SK-N-SH (cell line): ENCODE measurements at places on chromosomes 6 and 20. TPM values are rescaled to one million over a fixed set of nuclear protein-coding genes. Genes with fewer than 3 reads are reported as not detected.

DNA sequence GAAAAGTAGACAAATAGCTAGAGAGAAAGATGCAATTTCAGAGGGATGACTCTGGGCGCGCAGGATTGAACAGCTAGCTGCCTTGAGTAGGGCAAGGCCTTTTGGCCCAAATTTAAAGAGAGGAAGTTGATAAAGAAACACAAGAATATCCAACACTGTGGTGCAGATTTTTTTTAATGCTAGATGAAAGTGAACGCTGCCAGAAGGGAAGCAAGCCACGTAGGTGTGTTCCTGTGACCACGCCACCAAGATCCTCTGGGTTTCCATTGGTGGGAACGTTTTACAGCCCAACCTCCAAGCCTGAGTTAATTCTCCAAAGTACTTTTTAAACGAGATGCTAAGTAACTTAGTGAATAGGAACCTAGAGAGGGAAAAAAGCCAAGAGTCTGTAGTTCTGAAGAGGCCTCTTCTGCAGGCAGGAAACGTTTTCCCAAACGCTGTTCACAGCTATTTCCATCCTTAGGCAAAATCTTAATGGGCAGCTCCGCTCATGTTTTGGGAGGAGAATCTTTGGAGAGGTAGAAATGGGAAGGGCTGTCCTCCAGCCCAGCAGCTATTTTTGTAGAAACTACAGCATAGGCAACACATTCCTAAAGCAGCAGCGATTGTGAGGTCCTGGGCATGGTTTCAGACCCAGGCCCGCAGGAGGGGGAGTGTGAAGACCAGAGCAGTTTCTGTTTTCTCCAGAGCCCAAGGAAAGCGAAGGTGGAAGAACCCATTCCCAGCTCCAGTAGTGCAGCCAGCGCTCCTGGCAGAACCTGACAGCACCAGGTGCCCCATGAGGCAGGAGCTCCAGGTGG lies 8.2 kb downstream of the LY86 start:
- no peak overlapping the region for H3K27ac ChIP-seq
- no peaks in the 10 kb centered on the region for H3K36me3 ChIP-seq
- no peaks in the 10 kb centered on the region for H3K27me3 ChIP-seq
- H3K4me1 ChIP-seq, result no peaks in the 10 kb centered on the region
- no peak for DNase-seq

The WFDC10B gene
- polyA plus RNA-seq, result not detected in 2 replicates

The BFSP1 gene
- polyA plus RNA-seq, result 6.7 and 7.1 TPM in 2 replicates

The TREM1 gene
- polyA plus RNA-seq, result not detected in 2 replicates

- no peaks in the 10 kb centered on the region for H3K27me3 ChIP-seq
- no peak overlapping the region for H3K4me3 ChIP-seq
- no peaks in the 10 kb centered on the region for H3K36me3 ChIP-seq
Measured at GRCh38 chr20:3685341-3685740, 3.5 kb upstream of the ADAM33 start.

DNA sequence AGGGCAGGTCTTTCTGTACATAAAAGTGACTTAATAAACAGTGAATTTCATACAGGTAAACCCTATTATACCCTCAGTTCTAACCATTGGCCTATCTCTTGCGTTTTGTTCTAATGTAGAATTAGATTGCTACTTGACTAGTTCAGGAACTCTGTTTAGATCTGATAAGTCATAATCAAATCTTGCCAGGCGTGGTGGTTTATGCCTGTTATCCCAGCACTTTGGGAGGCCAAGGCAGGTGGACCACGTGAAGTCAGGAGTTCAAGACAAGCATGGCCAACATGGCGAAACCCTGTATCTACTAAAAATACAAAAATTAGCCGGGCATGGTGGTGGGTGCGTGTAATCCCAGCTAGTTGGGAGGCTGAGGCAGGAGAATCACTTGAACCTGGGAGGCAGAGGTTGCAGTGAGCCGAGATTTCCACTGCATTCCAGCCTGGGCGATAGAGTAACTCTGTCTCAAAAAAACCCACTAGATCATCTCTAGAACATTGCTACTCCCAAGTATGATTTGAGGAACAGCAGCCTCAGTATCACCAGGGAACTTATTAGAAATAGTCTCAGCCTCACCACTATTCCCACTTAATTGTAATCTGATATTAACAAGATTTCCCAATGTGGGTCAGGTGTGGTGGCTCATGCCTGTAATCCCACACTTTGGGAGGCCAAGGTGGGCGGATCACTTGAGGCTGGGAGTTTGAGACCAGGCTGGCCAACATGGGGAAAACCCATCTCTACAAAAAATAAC lies 12.2 kb downstream of the GTPBP2 start:
- H3K4me1 ChIP-seq, result no peaks in the 10 kb centered on the region; the same call in 1 of the 2 replicates
- no peak overlapping the region for H3K4me3 ChIP-seq
- no peaks in the 10 kb centered on the region for H3K27me3 ChIP-seq
- no peak for DNase-seq
- H3K36me3 ChIP-seq, result peaks cover 36% of the 10 kb centered on the region; the same call in 1 of the 2 replicates

- peak; percentile 59 for DNase-seq
- H3K27ac ChIP-seq, result no peak overlapping the region
- peaks cover 98% of the 10 kb centered on the region for H3K27me3 ChIP-seq
- H3K4me3 ChIP-seq, result no peak overlapping the region
- no peaks in the 10 kb centered on the region for H3K4me1 ChIP-seq
Measured at GRCh38 chr20:56630086-56630493, 984 bp downstream of the TFAP2C start.

The VWA7 gene
- polyA plus RNA-seq, result 0.45 and 0.56 TPM in 2 replicates

DNA sequence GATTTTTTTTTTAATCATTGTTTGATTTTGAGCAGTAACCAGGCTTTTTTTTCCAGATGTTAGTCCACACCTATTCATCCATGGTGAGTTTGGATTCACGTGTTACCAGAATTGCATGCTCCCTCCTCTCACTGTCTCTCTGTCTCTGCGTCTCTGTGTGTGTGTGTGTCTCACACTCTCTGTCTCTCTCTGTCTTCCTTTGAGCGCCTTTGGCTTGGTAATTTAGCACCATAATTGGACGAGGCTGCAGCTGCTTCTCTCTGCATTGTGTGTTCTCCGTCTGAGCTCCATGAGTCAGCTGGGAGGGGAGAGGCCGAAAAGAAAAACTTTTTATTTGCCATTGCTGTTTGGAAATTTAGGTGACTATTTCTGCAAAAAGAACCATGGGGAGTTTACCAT lies 3.4 kb downstream of the TFAP2B start:
- H3K27me3 ChIP-seq, result peaks cover 93% of the 10 kb centered on the region
- H3K4me3 ChIP-seq, result no peak overlapping the region
- DNase-seq, result no peak
- no peak overlapping the region for H3K27ac ChIP-seq

GRCh38 chr6:148324297-148324985 lies 18.2 kb upstream of the SASH1 start:
- peaks cover 16% of the 10 kb centered on the region for H3K36me3 ChIP-seq
- H3K27ac ChIP-seq, result peak overlapping the region; percentile 91
- no peak overlapping the region for H3K4me3 ChIP-seq
- H3K27me3 ChIP-seq, result no peaks in the 10 kb centered on the region
- no peaks in the 10 kb centered on the region for H3K4me1 ChIP-seq

DNA sequence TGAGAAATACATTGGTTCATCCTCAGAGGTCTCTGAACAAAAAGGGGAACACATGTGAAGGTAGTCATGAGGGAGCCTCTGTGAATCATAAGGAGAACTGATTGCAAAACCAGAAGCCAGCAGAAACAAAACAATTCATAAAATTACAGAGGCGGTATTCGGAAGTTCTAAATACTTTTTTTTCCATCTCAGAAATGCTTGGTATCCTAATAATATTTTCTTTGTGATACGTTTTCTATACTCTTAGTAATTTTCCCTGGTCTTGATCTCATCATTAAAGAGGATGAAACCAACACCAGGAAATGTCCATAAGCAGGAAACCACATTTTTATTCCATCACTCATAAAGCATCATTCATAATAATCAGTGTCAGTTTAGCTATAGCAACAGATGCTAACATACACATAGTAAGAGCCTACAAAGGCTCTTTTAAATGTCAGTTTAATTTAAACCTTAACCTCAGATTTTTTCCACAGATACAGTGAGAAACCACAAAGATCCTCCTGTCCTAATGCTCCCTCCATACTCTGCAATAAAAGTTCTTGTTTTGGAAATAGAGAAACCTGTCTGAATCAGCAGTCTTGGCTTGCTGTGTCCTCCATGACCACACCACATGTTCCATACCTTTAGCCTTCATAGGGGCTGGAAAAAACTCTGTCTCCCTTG lies 29.2 kb downstream of the SGK1 start:
- H3K4me3 ChIP-seq, result no peak overlapping the region
- DNase-seq, result no peak
- H3K4me1 ChIP-seq, result peaks cover 6% of the 10 kb centered on the region; the same call in 1 of the 2 replicates
- peak overlapping the region; percentile 98 for H3K27ac ChIP-seq
- H3K27me3 ChIP-seq, result no peaks in the 10 kb centered on the region
- H3K36me3 ChIP-seq, result no peaks in the 10 kb centered on the region

The UTRN gene
- 6.8 and 8.7 TPM in 2 replicates for polyA plus RNA-seq

- H3K36me3 ChIP-seq, result no peaks in the 10 kb centered on the region
- no peak overlapping the region for H3K4me3 ChIP-seq
- DNase-seq, result no peak
- no peak overlapping the region for H3K27ac ChIP-seq
- H3K27me3 ChIP-seq, result peaks cover 22% of the 10 kb centered on the region; the same call in 1 of the 2 replicates
Measured at GRCh38 chr20:33337119-33337518, 54.1 kb downstream of the BPIFB1 start.

GRCh38 chr6:106126482-106126881 lies 40.3 kb downstream of the PRDM1 start:
- peaks cover 11% of the 10 kb centered on the region for H3K4me1 ChIP-seq
- no peak overlapping the region for H3K4me3 ChIP-seq
- no peak overlapping the region for H3K27ac ChIP-seq
- H3K27me3 ChIP-seq, result no peaks in the 10 kb centered on the region
- DNase-seq, result no peak
- no peaks in the 10 kb centered on the region for H3K36me3 ChIP-seq

DNA sequence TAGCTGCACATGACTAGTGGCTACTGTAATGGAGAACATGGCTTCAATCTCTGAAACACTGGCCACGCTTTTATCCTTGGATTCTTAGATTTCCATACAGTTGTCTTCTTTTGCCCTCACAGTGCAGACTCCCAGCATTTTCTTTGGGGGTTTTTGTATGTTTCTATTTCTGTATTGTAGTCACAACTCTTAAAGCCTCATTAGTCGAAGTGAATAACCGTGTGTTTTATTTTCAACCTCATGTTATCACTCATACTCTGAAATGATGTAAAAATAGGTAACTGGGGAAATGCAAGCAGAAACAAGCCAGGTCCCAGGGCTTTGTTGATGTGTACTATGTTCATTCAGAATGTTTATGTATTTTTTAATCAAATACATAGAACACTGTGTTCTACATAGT lies 162.9 kb downstream of the JARID2 start:
- no peaks in the 10 kb centered on the region for H3K27me3 ChIP-seq
- no peak overlapping the region for H3K4me3 ChIP-seq
- H3K27ac ChIP-seq, result no peak overlapping the region
- no peak for DNase-seq
- no peaks in the 10 kb centered on the region for H3K4me1 ChIP-seq

DNA sequence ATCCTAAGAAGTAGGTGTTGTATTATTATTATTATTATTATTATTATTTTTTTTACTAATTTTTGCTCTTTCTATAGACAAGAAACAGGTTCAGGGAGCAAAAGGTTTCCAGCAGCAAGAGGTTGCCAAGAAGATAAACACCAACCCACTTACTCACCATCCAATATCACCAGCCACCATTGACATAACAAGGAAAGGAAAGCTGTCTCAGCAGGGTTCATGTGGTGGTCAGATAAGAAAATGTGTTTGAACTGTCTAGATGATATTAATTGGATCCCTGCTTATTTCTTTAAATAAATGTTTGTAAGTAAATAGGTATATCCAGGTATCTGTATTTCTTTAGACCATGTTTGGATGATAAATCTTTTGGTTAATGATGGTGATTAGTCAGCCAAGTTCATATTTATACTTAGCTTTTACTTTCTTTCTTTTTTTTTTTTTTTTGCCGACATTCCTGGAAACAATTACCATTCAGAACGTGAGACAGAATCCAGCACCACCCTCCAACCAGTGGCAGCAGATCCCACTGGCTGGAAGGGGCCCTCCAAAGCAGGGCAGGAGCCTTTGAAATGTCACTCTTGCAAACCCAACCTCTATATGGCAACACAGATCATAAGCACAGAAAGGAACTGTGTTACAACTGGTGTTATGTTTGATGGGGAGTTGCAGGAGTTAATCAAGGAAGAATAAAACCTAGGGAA lies 139.2 kb upstream of the ECI2 start:
- no peak overlapping the region for H3K4me3 ChIP-seq
- H3K36me3 ChIP-seq, result no peaks in the 10 kb centered on the region
- H3K27ac ChIP-seq, result no peak overlapping the region
- H3K4me1 ChIP-seq, result peaks cover 9% of the 10 kb centered on the region; the same call in 1 of the 2 replicates

DNA sequence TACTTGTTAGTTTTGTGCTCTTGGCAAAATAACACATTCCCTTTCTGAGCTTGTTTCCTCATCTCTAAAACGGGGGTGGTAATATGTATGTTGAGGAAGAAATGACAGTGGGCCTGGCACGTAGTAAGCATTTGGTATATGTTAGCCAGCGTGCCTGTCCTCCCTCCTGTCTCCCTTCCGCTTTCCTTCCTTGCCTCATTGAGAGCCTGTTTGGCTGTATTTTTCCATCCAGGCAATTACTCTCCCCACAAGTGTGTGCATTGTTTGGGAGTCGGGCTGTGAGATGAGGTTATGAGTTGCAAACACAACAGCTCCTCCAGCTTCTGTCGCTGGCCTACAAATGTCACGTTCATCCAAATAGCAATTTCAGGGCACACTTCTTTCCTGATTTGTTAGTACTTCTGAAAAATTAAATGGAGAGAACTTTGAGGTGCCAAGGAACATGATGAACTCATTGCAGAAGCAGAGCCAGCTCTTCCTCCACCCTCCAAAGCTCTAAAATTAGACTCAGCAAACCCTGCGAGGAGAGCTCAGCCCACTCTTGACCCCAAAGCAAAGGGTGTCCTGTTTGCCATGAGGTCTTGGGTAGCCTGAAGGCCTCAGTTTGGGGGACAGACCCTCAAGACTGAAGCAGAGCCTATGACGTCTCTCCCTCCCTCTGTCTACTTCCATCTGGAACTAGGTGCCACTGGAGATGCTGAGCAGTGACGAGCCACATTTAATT lies 50.7 kb upstream of the TOX2 start:
- no peak overlapping the region for H3K27ac ChIP-seq
- no peak overlapping the region for H3K4me3 ChIP-seq
- no peaks in the 10 kb centered on the region for H3K36me3 ChIP-seq
- H3K27me3 ChIP-seq, result no peaks in the 10 kb centered on the region
- H3K4me1 ChIP-seq, result no peaks in the 10 kb centered on the region
- no peak for DNase-seq

The DACT2 gene
- polyA plus RNA-seq, result not detected in 2 replicates

GRCh38 chr6:4774715-4775493 lies 1.3 kb upstream of the CDYL start:
- H3K36me3 ChIP-seq, result no peaks in the 10 kb centered on the region
- H3K27me3 ChIP-seq, result peaks cover 6% of the 10 kb centered on the region; the same call in 1 of the 2 replicates
- H3K4me3 ChIP-seq, result peak overlapping the region; percentile 57
- H3K4me1 ChIP-seq, result no peaks in the 10 kb centered on the region
- H3K27ac ChIP-seq, result no peak overlapping the region
- DNase-seq, result peak; percentile 37

GRCh38 chr6:106512048-106512967 lies 117.0 kb downstream of the RTN4IP1 start:
- H3K27me3 ChIP-seq, result no peaks in the 10 kb centered on the region
- peak; percentile 61 for DNase-seq
- H3K27ac ChIP-seq, result peak overlapping the region; percentile 89
- peak overlapping the region; percentile 71 for H3K4me3 ChIP-seq

- no peak overlapping the region for H3K27ac ChIP-seq
- no peaks in the 10 kb centered on the region for H3K27me3 ChIP-seq
- peaks cover 38% of the 10 kb centered on the region for H3K36me3 ChIP-seq
Measured at GRCh38 chr6:158311193-158311592, 1.1 kb upstream of the TULP4 start.

The SMLR1 gene
- polyA plus RNA-seq, result 0.03 TPM in 1 of 2 replicates, not detected in the other
